Activated CD8-positive, alpha-beta memory T cell treated with anti-CD3 and anti-CD28 coated beads for 4 hours (primary cell): ENCODE measurements at places on chromosomes 3 and 15.

DNA sequence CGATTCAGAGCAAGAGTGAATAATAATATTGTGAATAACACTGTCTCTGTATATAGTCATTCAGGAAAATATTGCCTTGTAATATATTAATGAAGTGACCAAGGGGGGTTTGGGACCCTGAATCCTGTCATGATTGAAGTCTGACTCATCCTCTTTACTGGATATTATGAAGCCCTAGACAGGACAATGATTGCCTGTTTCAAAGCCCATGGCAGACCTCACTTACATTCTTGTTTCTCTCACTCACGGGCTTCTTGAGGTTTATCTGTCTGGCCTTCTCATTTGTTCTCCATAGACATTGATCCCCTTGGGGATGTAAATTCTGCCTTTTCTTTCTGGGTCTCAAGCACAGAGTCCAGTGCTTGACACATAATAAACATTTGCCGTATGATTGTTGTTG lies 449.3 kb upstream of the THRB start:
- no peak for DNase-seq

- no peak for DNase-seq
Measured at GRCh38 chr3:35639254-35640186, at the start of gene ARPP21. Gene ARPP21 (plus strand): TSS chr3:35639525. CDS start chr3:35681752, 42,227 bp downstream.

DNA sequence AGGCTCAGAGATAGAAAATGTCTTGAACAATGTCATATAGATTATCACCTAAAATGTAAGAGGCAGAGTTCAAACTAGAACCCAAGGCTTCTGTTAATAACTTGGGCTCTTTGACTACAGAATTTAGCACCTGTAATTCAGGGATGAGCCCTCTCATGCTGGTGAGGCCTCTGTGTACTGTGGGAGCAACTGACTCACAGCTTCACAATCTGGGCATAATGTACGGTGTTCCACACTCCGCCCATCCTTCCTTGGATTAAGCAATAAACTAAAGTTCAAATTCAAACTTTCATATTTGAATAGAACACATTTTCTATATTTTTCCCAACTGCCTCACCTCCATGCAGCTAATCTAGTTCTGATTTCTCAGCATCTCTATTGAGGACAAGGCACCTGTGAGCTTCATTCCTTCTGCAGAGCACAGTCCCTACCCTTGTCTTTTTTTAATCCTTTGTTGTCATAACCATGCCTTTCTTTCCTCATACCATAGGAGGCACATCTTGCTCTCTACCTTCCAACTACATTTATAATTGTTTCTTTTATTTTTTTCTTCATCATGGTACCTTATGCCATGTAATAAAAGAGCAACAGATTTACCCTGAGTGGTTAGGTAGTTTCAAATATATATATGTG lies 392.1 kb downstream of the NLGN1 start:
- DNase-seq: no peak

DNA sequence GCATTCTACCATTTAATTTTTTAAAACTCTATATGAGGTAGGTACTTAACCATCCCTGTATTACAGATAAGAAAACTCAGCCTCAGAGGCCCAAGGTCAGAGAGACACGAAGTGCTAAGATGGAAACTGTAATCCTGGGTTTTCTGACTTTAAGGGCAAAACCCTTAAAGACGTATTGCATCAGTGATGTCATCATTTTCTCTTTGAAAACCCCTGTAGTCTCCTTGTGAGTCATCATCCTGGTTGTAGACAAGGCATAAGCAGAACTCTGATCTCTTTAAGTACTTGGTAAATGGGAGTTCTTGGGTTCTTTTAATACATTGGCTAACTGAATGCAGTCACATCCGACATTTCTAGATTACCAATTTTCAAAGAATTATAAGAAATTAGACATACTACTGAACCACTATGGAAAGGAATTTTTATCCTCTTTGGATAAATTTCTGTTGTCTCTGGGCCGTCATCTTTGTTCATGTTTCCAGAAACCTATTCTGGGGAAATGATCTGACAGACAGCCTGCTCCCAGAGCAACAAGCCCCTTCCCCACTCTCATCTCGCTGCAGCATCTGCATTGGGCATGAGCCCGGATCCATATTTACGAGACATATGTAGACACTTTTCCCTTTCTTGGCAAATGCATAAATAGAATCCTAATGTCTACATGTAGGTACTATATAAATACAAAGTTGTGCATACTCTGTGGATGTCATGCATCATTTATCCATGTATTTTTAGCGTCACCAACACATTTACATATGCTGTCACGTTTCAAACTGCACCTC lies 48.7 kb upstream of the MDFIC2 start:
- DNase-seq: no peak

DNA sequence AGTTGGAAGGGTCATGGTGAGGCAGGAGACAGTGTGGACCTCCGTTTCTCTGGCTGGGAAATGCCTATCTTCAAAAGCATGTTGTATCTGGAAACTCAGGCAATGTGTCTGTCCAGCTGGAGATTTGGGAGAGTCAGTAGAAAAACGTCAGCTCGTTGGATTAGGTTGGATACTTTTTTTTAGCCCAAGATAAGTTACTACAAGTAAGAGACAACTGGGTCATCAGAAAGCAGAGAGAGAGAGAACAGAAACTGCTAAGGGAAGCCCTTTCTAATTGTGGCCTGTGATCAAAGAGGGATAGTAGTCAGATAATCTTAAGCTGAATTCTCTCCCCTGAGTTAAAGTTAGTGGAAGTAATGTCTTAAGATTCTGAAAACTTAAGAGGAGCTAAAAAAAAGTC lies 78.9 kb upstream of the ZNF280D start:
- no peak for DNase-seq
